ENCODE measurements at places on chromosomes 2 and 18.

DNA sequence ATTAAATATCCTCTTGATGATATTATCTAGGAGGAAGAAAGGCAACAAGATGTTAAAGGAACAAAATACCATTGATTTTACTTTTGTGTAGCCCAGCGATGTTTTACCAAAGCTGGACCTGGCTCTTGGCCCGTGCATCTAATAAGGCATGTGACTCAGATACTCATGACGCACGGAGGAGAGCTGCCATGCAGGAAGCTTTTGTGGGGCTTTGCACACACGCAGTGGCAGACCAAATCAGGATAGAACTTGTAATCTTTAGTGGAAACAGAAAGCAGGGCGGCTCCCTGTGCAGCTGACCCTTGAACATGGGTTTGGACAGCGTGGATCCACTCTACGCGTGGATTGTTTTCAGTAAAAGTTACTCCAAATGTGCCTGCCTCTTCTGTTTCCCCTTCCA is 190.0 kb downstream of the NAPG start:
- no peak for DNase-seq

DNA sequence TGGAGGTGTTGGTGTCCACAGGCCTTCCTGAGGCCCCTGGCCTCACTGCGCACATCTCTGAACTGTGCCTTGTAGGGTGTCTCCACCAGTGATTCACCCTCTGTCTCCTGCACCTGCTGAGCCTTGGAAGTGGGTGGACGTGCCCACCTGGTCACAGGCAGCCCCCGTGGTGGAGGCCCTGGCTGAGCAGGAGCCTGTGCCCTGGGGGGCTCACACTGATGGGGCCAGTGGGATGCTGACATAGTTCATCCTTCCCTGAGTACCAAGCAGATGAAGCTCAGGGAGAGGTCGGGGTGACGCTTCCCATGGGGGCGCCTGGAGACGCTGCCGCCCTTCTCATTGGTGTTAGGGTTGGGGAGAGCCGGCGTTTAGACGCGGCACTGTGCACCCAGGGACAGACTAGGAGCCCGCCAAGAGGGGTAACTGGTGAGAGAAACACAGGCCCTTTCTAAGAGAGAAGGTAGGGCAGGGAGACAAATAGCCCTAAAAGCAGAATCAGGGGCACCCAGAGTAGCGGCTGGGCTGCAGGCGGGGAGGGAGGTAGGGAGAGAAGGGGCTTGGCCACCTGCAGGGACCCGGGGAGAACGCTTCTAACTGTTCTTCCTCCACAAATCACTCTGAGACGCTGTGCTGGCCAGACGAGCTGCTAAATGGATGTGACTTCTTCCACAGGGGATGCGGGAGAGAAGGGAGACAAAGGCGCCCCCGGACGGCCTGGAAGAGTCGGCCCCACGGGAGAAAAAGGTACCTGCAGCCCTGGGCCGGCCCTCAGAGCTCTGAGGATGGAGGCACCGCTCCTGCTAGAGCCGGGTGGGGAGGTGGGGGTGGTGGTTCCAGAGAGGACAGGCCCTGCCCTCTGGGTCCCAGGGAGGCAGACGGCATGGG is 18.0 kb downstream of the COLEC11 start:
- DNase-seq, result no peak

- no peak for DNase-seq
These were observed 77.3 kb downstream of the SOCS6 start for GRCh38 chr18:70366174-70366573.

- no peak for DNase-seq
These were observed 184.3 kb downstream of the CYRIA start for GRCh38 chr2:16481351-16481750.

DNA sequence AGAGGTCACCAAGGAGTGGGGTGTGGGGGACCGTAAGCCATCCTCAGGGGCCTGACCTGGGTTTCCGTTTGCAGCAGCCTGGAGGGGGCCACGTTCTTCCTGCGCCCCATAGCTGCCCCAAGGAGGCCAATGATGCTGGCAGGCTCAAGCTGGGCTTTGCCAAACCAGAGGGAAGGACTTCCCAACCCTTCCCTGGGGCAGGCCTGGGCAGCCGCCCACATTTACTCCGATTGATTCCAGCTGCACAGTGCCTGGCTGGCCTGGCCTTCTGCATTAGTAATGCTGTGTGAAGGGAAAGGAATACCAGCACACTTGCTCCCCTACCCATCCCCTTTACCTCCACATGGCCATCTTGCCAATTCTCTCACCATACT is 360.6 kb upstream of the SLC14A2 start:
- no peak for DNase-seq

- no peak for DNase-seq
These were observed 7.8 kb upstream of the CAVIN2 start for GRCh38 chr2:191854382-191855372.

DNA sequence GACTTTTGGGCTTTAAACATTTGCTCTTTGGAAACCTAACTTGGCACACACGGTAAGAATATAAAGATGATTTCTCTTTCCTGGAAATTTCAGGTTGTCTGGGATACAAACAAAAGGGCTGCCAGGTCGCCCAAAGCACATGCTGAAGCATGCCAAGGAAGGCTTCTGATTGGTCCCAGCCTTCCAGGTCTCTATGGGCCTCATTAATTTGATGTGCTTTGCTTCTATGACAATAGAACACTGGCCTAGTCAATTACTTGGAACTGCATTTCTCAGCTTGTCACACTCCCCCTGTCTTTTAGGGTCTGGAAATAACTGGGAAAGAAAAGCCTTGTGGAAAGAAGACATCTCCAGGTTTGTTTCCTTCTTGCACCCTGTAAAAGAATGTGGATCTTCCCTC is 228.9 kb downstream of the ADCYAP1 start:
- peak; percentile 1 for DNase-seq

GRCh38 chr2:98477036-98477435 is 32.4 kb downstream of the INPP4A start:
- DNase-seq, result no peak

DNA sequence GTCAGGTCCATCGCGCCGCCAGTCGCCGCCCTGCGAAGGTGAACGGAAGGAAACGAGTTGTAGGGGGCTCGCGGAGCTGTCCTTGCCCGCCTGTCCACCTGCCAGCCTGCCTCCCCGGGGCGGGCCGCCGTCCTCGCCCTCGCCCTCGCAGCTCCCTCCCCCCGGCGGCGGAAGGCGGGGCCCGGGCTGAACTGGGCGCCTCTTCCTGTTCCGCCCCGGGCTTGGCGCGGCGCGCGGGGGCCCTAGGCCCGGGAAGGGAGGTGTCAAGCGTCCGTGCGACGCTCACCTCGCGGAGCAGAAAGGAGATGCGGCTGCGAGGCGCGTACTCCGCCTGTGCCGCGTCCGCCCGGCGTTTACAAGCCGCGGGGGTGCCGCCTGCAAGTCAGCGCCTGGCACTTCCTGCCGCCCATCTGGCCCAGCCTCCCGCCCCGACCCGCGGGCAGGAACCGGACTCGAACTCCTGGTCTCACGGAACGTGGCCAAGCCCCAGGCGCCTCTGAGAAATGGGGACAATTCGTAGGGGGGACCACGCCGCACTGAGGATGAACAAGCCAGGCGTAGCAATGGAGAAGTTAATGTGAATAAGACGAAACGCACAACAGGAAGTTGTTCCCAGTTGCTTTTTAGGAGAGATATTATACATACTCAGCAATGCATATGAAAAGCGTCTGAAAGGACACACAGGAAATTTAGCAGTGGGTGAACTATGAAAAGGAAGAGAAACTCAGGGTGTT is at the start of gene CNPPD1:
Gene CNPPD1 (minus strand): TSS at position 108 of the 734 bp plus-strand sequence. CDS start 97 bp downstream, at position 11.
- peak; percentile 77 for DNase-seq

- DNase-seq, result no peak
These were observed 240.2 kb upstream of the SLC14A2 start for GRCh38 chr18:45374878-45375630.

GRCh38 chr2:65116645-65117044 is 13.3 kb downstream of the RAB1A start:
- no peak for DNase-seq

DNA sequence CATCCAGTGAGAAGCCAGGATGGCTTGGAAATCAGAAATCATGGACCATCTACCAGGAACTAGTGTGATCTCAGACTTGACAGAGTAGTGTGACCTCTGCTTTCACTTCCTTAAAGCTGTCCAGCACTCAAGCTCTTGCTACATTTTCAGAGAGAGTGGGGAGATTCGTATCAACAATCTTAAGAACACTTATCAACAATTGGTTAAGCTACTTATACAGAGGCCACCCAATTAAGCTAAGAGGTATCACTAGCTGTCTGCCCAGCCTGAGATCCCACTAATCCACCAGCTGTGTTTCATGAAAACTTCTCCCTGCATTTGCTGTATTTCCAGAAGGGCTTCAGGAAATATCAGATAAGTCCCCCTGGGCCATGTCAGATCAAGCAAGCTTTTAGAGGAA is 4.2 kb downstream of the RPRM start:
- no peak for DNase-seq

- DNase-seq, result no peak
These were observed 1331.8 kb upstream of the ZEB2 start for GRCh38 chr2:145851730-145852129.

- no peak for DNase-seq
These were observed 21.9 kb upstream of the SLC66A3 start for GRCh38 chr2:11133238-11133935.

- no peak for DNase-seq
These were observed 66.2 kb downstream of the CD8B2 start for GRCh38 chr2:106553321-106553720.

DNA sequence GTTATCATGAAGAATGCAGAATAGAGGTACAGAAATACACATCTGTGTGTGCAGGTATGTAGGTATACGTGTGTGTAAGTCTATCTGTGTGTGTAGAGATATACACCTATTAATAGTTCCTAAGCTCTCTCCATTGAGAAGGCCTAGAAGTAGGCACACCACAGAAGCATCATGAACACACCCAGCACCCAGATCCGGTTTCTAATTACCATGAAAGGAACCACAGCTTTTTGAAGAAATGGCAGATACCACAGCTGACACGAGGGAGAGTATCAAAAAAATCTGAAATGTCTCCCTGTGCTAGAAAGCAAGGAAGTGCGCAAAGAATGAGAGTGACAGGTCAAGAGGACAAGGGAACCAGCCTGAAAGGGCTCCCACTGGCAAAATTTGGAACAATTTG is 27.7 kb upstream of the AP1S3 start:
- no peak for DNase-seq

DNA sequence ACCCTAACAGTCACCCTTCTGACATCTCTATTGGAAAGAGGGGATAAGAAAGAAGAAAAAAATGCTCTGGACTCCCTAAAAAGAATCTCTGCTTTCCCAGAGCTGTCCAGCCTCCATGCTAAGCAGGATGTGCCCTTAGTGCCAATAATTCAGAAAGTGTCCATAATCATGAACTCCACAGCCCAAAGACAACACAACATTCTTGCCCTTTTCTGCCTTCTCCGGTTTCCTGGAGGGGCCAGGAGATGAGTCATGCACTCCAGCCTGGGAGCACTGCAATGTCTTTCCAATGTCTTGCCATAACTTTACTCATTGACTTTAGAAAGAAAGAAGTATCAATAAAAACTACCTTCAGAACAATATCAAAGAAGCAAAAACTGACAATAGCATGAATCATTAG is 44.0 kb downstream of the KLF7 start:
- DNase-seq, result no peak

GRCh38 chr2:222897898-222898297 is 37.1 kb downstream of the ACSL3 start:
- no peak for DNase-seq

GRCh38 chr2:101540518-101540917 is 65.6 kb upstream of the RFX8 start:
- no peak for DNase-seq

DNA sequence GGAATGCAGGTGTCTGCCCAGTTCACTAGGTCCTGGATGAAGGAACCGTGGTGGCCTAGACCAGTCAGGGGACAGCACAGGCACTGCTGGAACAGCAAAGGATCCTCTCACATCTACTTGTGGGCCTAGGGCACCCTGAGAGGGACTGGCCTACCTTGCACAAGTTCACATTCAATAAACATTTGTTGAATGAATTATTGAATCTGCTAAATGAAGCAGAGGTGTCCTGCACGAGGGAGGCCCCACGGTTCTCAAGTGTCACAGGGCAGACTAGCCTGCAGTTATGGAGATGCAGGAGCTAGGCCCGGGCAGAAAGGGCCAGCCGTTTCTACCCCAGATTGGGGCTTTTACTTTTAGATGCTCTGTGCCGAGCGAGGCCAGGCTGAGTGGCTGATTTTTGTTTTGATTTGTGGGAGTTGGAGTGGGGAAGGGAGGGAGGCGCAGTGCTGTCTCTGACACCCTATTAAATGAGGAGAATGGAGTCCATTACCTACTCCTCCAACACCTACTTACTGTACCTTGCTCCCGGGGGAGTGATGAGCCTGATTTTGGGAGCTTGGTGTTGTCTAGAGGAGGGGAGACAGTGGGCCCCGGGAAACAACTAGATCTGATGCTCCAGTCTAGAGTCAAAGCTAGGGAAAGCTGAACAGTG is 18.4 kb downstream of the SH2D6 start:
- no peak for DNase-seq

DNA sequence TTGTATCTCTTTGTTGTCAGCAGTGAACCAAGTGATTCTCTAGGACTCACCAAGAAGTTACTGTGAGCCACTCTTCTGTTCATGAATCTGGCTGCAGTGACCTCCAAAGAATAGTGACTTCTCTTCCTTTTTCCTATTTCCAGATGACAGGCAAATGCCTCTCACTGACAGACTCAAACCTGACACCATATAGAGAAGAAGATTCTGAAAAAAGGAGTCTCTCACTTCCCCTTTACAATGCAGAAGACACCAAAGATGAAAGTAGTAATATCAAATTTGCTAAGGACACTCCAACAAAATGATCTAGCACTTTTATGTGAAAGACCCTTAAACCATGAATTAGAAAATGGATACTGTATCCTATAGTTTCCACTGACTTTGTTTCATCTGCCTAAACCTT is 44.4 kb upstream of the SETBP1 start:
- no peak for DNase-seq

DNA sequence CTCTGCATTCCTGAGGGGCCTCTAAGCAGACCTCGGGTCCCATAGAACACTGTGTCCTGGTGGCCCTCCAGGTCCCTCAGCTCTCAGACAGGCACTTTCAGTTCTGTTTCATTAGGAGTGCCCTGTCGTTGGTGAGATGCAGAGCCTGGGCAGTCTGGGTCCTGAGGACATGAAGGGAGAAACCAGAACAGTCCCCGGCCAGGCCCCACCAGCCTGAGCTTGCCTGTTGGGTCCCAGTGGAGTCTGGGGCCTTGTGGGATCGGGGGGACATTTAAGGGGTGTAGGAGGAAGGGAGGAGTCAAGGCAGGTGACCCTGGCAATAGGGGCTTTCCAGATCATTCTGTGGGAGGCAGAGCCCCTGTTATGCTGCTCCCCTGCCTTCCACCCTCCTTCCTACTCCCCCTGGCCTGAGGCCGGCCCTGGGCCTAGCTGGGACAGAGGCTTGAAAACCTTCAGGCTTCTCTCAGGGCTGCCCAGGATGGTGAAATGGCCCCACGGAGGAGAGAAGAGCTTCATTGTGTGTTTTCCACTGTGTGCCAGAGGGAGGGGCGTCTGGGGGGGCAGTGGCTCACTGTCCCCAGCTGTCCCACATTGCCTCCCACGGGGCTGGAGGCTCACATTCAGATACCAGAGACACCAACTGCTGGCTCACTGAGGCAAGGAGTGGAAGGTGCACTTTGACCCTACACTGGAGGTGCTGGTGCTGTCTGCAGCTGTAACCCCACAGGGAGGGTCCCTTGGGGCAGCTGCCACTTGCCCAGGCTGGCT is 26.6 kb upstream of the CATIP start:
- no peak for DNase-seq

Data from renal pelvis (tissue), 12 donors.